Right ventricle myocardium superior (tissue), 1 donor: ENCODE measurements at places on chromosomes 11 and 22. TPM values are rescaled to one million over a fixed set of nuclear protein-coding genes. Genes with fewer than 3 reads are reported as not detected.

OR2AG1 gene
- total RNA-seq, result not detected

C11orf65 gene
- 0.56 TPM for total RNA-seq

MS4A7 gene
- total RNA-seq, result 11.9 TPM

OR51E2 gene
- 0.13 TPM for total RNA-seq

OR52A1 gene
- total RNA-seq, result not detected

MMP13 gene
- not detected for total RNA-seq

DNA sequence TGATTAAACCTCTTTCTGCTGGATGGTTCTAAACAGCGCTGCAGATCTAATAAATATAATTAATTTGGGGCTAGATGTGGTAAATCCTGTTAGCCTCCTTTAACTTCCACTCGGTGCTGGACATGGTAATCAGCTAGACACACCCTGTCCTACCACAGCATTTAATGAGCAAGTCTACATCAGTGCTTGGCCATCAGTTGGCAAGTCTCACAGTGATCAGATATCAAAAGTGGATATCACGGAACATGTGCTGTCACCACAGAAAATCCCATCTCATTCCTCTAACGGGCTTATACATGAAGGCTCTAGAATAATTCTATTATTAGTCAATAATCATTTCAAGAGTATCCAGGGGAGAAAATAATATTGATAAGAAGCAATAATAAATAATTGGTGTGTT lies 5.6 kb upstream of the USP28 start:
- DNase-seq, result no peak

DNA sequence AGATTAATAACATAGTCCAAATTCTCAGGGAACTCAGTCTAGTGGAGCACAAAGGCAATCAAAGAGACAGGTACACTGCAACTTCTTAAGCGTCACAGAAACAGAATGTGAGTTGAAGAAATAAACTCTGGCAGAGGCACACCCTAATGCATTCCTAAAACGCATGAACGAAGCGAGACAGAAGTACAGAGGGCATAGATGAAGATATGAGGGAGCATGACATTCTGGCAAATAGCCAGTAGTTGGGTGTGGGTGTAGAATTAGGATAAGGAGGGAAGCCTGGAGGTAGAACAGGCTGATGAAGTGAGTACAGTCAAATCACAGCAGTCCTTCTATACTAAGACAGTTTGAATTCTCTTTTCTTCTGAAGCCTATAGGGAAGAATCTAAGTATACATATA lies 838.7 kb upstream of the API5 start:
- no peak for DNase-seq

DNA sequence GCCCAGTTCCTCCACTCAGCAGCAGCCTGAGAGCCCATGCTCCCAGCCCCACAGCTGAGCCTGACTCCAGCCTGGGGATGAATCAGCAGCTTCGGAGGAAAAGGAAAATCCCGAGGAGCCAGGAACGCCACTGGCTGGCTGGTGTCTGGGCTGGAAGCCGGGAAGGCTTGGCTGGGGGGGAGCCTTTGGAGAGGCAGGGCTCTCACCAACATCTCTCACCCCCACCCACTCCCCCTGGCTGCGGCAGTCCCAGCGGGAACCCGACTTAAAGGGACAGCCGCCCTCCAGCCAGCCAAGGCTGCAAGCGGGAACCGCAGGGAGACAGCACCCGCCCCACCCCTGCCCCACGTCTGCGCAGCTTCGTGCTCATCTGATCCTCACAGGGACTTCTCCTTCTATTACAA lies 28.4 kb downstream of the KIAA0930 start:
- DNase-seq, result peak; percentile 88

DNA sequence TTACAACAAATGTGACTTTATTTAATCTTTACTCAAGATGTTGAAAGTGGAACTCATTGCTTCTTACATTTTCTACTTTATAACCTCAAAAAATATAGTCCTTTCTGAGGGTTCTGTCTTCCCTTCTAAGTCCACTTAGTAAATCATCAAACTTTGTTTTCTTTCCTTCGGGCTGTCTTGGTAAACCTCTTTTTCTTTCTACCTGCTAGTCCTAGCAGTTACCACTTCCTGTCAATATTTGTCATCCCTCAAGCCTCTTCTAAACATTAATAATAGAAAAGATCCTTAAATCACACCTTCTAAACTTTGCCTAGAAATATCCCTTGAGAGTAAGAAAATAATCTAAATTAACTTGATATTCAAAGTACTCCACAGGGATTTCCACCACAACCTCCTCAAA lies 580.4 kb downstream of the CNTN5 start:
- DNase-seq, result no peak

GRCh38 chr11:2920343-2920742 lies 8.9 kb downstream of the PHLDA2 start:
- DNase-seq, result no peak

GRCh38 chr11:94193288-94193687 lies 64.6 kb downstream of the PANX1 start:
- DNase-seq, result no peak
